ENCODE measurements at places on chromosomes 6 and 20.

- DNase-seq, result peak; percentile 77
- peaks cover 12% of the 10 kb centered on the region for H3K4me1 ChIP-seq
- no peaks in the 10 kb centered on the region for H3K36me3 ChIP-seq
- no peak overlapping the region for H3K4me3 ChIP-seq
- H3K27ac ChIP-seq, result peak overlapping the region; percentile 60
- no peaks in the 10 kb centered on the region for H3K27me3 ChIP-seq
Observed at GRCh38 chr6:16331384-16332174, 93.2 kb downstream of the GMPR start.

- DNase-seq, result peak; percentile 52
- no peak overlapping the region for H3K4me3 ChIP-seq
- peak overlapping the region; percentile 79 for H3K27ac ChIP-seq
- H3K27me3 ChIP-seq, result no peaks in the 10 kb centered on the region
Observed at GRCh38 chr20:48823960-48824498, 3.8 kb downstream of the PREX1 start.

DNA sequence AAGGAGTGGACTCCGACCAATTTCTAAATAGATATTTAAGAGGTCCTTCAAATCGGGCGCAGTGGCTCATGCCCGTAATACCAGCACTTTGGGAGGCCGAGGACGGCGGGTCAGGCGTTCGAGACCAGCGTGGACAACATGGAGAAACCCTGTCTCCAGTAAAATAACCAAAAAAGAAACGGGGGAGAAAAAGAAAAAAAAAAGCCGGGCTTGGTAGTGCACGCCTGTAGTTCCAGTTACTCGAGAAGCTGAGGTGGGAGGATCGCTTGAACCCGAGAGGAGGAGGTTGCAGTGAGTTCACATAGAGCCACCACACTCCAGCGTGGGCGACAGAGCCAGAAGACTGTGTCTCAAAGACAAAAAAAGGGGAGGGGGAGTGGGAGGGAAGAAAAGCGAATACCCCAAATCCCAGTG lies 53.3 kb upstream of the HFE start:
- no peak for DNase-seq
- H3K4me1 ChIP-seq, result peaks cover 29% of the 10 kb centered on the region
- no peaks in the 10 kb centered on the region for H3K27me3 ChIP-seq
- peak overlapping the region; percentile 76 for H3K27ac ChIP-seq
- H3K36me3 ChIP-seq, result no peaks in the 10 kb centered on the region
- peak overlapping the region; percentile 69 for H3K4me3 ChIP-seq

DNA sequence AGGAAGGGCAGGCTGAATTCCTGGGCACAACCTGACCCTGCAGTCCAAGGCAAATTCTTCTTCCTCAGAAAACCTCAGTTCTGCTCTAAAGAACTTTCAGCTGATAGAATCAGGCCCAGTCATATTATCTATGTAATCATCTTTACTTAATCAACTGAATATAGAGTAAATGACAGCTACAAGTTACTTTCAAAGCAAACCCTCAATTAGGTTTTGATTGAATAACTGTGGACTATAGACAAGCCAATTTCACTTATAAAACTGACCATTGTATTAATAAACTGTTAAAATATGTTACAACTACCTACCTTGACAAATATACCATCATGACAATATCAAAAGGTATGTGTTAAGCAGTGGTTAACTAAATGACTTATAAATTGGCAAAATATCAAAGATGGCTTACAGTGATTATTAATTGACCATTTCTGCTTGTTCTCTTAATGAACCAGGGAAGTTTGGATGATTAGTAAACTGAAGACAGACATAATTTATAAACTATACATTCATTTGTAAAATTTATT lies 46.1 kb upstream of the ADGRF5 start:
- no peak for DNase-seq
- H3K36me3 ChIP-seq, result no peaks in the 10 kb centered on the region
- H3K4me1 ChIP-seq, result no peaks in the 10 kb centered on the region
- H3K27ac ChIP-seq, result no peak overlapping the region
- H3K27me3 ChIP-seq, result no peaks in the 10 kb centered on the region
- no peak overlapping the region for H3K4me3 ChIP-seq

- no peaks in the 10 kb centered on the region for H3K4me1 ChIP-seq
- no peaks in the 10 kb centered on the region for H3K36me3 ChIP-seq
- H3K4me3 ChIP-seq, result no peak overlapping the region
- no peak overlapping the region for H3K27ac ChIP-seq
- H3K27me3 ChIP-seq, result no peaks in the 10 kb centered on the region
Observed at GRCh38 chr6:170201361-170201760, 89.5 kb downstream of the DLL1 start.

DNA sequence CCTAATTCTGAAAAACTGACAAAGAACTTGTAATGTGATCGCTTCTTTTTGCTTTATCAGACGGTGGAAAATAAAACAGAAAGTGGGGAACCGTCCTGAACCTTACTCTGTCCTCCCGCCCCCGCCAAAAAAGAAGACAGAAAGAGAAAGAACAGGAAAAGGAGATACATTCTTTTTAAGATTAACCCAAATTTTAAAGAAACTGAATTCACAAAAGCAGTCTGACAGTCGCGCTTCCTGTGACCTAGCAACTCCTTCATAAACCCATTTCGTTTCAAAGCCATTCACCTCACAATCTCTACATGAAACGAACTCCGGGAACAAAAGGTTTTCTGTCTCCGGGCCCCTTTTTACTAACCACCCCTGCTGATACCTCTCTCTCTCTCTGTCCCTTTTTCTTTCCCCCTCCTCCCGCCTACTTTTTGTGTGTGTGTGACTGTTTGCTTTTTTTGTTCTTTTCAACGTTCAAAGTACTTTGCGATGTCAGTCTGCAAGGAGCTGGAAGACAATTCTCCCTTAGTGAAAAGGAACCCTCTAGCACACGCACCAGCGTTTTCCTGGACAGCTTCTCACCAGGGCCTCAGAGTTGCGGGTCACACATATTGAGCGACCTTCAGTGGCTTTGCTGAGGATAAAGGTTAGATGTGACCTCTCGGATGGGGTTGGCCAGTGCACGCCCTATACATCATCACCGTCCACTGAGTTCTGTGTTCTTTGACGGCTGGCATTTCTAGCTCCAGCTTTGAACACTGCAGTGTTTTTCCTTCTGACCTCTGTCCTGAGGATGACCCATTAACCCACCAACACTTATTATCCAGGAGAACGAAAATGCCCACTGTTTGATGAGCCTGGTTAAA lies 530 bp upstream of the NEDD9 start:
- H3K27ac ChIP-seq, result peak overlapping the region; percentile 81
- peaks cover 1% of the 10 kb centered on the region for H3K36me3 ChIP-seq
- no peak for DNase-seq
- H3K27me3 ChIP-seq, result no peaks in the 10 kb centered on the region
- peaks cover 37% of the 10 kb centered on the region for H3K4me1 ChIP-seq

DNA sequence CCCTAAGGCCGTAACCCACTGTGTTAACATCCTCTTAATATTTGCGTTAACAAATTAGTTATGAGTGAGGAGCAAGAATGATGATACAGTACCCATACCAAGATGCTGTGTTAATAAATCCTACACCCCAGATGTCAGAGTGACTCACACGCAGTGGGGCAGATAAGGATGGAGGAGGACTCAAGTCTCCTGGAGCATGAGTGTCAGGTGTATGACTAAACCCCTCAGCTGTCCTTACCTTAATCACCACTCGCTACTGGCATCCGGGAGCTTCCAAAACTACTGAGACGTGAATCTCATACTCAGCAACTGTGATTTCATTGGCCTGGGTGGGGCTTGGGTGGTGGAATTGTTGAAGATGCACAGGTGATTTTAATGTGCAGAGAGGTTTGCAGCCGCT lies 131.3 kb upstream of the MTHFD1L start:
- peaks cover 8% of the 10 kb centered on the region for H3K4me1 ChIP-seq
- no peak overlapping the region for H3K27ac ChIP-seq
- no peak for DNase-seq
- peaks cover 2% of the 10 kb centered on the region for H3K36me3 ChIP-seq

- no peaks in the 10 kb centered on the region for H3K4me1 ChIP-seq
- H3K4me3 ChIP-seq, result no peak overlapping the region
- H3K36me3 ChIP-seq, result no peaks in the 10 kb centered on the region
- no peak for DNase-seq
- no peaks in the 10 kb centered on the region for H3K27me3 ChIP-seq
Observed at GRCh38 chr20:10539818-10540553, 104.9 kb downstream of the SLX4IP start.

- DNase-seq, result no peak
- no peaks in the 10 kb centered on the region for H3K27me3 ChIP-seq
- H3K36me3 ChIP-seq, result no peaks in the 10 kb centered on the region
- H3K4me1 ChIP-seq, result peaks cover 4% of the 10 kb centered on the region
- no peak overlapping the region for H3K27ac ChIP-seq
Observed at GRCh38 chr6:87714093-87714842, 12.2 kb upstream of the AKIRIN2 start.

DNA sequence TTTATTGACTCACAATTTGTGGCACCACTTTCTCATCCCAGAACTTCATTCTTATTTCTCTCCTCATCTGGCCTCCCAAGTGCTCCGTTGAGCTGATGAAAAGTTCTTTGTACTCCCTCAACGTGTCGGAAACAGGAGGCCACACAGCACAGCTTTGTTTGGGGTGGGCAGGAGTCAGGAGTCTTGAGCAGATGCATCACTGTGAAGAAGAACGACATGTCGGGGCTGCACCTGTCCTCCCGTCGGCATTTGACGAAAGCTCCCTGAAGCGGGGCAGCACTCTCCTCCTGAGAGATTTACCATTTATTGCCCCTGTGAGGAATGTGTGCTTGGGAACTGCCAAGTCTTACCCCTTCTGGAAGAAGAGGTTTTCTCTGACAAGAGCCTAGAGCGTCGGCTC lies 28.1 kb downstream of the TAF8 start:
- H3K27me3 ChIP-seq, result no peaks in the 10 kb centered on the region
- DNase-seq, result no peak

DNA sequence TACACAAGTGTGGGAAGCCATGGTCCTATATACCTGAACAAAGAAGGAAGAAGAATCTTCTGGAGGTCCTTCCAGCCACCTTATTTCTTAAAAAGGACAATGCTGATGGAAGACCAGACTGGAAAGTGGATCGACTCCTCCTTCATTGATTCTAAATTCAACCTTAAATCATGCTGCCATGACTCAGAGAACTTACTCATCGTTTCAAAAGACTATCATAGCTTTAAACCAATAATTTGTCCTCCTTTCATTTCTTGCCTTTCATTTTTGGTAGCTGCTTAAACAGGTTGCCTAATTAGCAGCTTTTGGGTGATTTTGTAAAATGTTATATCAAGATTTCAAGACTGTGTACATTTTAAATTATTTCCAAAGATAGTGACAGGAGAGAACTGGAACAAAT lies 60.8 kb downstream of the RTN4IP1 start:
- H3K4me3 ChIP-seq, result no peak overlapping the region
- H3K4me1 ChIP-seq, result no peaks in the 10 kb centered on the region
- H3K27ac ChIP-seq, result no peak overlapping the region
- no peak for DNase-seq
- no peaks in the 10 kb centered on the region for H3K27me3 ChIP-seq

DNA sequence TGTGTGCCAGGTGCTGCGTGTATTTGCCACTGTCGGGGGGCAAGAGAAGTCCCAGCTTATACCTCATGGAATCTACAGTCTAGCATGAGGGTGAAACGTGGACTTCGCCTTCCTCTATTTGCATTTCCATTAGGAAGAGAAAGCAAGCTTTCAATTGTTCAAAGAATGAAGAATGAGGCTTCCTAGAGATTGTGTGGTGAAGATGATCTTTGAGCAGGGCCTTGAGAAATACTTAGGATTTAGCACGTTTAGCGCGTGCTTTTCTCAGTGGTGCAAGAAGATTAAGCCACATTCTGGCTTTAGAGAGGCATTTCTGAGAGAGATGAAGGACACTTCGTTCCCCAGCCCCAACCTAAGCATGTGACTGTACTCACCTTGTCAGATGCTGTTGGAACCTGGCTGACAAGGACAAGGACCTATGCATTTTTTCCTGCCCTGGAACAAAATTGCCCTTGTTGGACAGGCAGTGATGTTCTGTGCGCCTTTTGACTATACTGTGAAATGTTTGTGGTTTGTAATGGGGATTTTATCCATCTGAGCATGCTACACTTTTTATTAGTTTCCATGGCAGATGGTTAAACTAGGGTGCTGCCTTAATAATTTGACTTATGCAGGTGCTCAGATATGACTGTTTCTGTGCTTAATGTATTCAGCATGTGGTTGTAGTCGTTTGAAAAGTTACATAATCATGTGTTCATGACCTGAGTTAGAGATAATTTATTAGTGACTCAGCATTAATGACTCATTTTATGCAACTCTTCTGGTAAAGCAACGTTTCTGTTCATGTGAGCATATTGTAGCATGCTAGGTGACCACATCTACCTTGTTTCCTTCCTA lies 10.7 kb downstream of the TULP4 start:
- DNase-seq, result no peak
- H3K36me3 ChIP-seq, result no peaks in the 10 kb centered on the region
- peaks cover 57% of the 10 kb centered on the region for H3K4me1 ChIP-seq
- H3K27me3 ChIP-seq, result no peaks in the 10 kb centered on the region
- H3K27ac ChIP-seq, result no peak overlapping the region

GRCh38 chr6:40997234-40997957 lies 41.6 kb downstream of the UNC5CL start:
- H3K36me3 ChIP-seq, result no peaks in the 10 kb centered on the region
- H3K27me3 ChIP-seq, result peaks cover 16% of the 10 kb centered on the region
- no peaks in the 10 kb centered on the region for H3K4me1 ChIP-seq
- no peak overlapping the region for H3K4me3 ChIP-seq
- H3K27ac ChIP-seq, result no peak overlapping the region

GRCh38 chr6:158488065-158488464 lies 71.8 kb upstream of the TMEM181 start:
- H3K4me3 ChIP-seq, result no peak overlapping the region
- H3K36me3 ChIP-seq, result no peaks in the 10 kb centered on the region
- no peaks in the 10 kb centered on the region for H3K4me1 ChIP-seq

GRCh38 chr20:46774943-46775560 lies 65.6 kb downstream of the SLC2A10 start:
- H3K27me3 ChIP-seq, result no peaks in the 10 kb centered on the region
- no peak for DNase-seq
- H3K36me3 ChIP-seq, result no peaks in the 10 kb centered on the region
- no peak overlapping the region for H3K27ac ChIP-seq

GRCh38 chr6:72580281-72580940 lies 41.5 kb upstream of the KCNQ5 start:
- H3K27me3 ChIP-seq, result no peaks in the 10 kb centered on the region
- H3K36me3 ChIP-seq, result no peaks in the 10 kb centered on the region
- H3K4me1 ChIP-seq, result no peaks in the 10 kb centered on the region

DNA sequence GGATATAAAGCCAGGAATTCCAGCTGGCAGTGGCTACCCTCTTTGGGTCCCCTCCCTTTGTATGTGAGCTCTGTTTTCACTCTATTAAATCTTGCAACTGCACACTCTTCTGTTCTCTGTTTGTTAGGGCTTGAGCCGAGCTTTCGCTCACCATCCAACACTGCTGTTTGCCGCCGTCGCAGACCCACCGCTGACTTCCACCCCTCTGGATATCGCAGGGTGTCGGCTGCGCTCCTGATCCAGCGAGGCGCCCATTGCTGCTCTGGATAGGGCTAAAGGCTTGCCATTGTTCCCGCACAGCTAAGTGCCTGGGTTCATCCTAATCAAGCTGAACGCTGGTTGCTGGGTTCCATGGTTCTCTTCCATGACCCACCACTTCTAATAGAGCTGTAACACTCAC lies 1433.5 kb upstream of the ADGRB3 start:
- H3K27ac ChIP-seq, result no peak overlapping the region
- H3K4me1 ChIP-seq, result no peaks in the 10 kb centered on the region
- no peaks in the 10 kb centered on the region for H3K27me3 ChIP-seq
- H3K36me3 ChIP-seq, result no peaks in the 10 kb centered on the region

Data from B cell (primary cell).